Type B pancreatic cell (in vitro differentiated cells): ENCODE measurements at places on chromosomes 12 and 14.

DNA sequence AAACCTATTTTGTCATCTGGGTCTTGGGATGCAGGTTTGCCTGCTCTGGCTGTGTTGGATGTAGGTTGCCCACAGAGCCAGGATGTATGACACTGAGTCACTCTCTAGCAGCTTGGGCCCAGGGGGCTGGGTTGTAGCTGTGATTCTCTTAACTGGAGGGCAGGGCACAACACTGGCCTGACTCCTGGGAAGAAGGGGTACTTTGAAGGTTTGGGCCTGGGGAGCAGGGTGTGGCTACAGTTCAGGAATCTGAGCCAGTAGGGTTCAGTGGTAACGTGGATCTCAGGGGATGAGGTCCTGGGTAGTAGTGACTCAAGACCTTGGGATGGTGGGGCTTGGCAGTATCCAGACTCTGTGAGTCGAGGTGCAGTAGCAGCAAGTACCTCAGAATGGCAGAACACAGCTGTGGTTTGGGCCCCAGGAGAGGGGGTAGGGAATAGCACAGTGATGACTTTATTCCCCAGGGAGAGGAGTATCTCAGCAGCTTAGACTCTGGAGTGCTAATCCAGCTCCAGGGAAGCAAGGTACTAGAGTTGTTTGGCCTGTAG is 25.7 kb downstream of the TBC1D15 start:
- DNase-seq = no peak

GRCh38 chr12:7935590-7936581 is at the start of gene SLC2A3:
Gene SLC2A3 (minus strand): TSS chr12:7936187. CDS start chr12:7936034, 153 bp downstream.
- DNase-seq = no peak

- peak; percentile 68 for DNase-seq
Observed at GRCh38 chr12:57627501-57628279, 5.3 kb downstream of the B4GALNT1 start.

DNA sequence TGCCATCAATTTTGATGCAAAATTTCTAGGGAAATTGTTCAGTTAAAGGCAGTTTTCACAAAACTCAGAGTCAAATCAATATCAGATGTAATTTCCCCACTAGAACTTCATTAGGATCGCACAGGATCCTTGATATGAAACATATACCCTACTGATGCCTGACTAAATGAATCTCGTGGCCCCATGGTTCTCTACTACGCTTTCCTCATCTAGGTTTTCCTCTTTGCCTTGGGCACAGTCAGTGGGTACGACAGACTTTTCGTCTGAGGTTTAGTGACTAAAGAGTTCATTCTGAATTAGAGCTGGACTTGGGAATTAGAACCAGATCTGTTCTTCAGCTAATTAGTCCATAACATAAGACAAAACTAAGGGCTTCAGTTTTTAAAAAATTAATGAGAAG is 42.5 kb upstream of the GNPNAT1 start:
- no peak for DNase-seq

GRCh38 chr12:442235-442884 is 17.4 kb upstream of the B4GALNT3 start:
- no peak for DNase-seq

DNA sequence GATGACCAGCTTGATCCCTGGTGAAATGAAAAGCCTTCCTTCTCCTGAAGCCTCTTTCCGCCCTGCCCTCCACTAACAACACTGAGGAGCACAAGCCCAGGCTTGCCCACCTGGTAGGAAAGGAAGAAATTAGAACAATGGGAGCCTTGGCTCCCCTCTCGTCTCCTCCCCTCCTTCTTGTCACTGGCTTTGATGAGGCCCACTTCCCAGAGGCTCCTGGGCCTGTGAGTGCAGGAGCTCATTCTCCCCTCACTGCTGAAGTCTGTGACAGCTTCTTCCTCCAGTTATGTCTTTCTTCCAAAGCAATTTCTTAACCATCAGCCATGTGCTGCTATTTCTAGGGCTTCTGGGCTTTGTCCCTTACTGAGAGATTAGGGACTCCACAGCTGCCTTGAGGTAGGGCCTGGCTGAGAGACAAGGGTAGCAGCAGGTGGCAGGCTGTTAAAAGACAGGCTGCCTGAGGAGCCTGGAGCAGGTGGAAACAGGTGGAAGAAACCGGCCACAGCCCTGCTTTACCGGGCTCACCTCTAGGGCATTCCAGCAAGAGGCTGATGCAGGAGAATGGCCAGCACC is 53.6 kb upstream of the SRSF5 start:
- DNase-seq = no peak

DNA sequence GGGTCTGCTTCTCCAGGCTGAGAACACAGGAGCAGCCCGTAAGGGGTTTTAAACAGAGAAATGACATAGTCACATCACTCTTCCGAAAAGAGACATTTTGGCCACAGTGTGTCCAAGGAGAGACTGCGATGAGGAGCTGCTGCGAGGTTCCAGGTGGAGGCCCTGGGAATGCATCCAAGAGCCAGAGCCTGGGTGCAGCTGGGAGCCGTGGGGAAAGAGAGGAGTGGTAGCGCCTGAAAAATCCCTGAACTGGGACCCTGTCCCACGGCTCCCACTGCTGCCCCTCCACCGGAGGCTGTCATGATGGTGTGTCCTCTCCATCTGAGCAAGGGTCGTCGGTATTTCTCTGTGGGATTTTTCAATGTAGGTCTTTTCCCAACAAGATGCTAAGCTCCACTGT is 146.9 kb downstream of the BCL11B start:
- DNase-seq = no peak

- no peak for DNase-seq
Observed at GRCh38 chr12:121657305-121658008, 12.0 kb downstream of the MORN3 start.

GRCh38 chr12:13436696-13437391 is 240.3 kb downstream of the EMP1 start:
- DNase-seq = no peak

- DNase-seq = no peak
Observed at GRCh38 chr12:88952562-88952942, 372.3 kb upstream of the KITLG start.

DNA sequence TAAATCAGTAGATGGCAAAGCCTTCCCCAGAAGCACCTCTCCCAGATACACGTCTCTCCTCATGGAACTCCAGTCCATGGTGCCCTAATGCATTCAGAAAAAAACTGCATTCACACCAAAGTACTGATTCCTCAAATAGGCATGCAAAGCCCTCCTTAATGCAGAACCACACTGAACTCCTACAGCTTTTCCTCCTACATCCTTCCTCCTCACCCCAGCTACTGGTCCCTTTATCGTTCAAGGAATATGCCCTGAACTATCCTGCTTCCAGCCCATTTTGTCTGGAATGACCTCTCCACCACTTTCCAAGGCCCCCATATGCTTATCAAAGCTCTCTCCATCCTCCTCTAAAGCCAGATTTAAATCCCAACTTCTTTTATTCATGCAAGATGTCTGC is 21.3 kb downstream of the SMUG1 start:
- DNase-seq = no peak
